ENCODE measurements at places on chromosomes 6 and 20.

DNA sequence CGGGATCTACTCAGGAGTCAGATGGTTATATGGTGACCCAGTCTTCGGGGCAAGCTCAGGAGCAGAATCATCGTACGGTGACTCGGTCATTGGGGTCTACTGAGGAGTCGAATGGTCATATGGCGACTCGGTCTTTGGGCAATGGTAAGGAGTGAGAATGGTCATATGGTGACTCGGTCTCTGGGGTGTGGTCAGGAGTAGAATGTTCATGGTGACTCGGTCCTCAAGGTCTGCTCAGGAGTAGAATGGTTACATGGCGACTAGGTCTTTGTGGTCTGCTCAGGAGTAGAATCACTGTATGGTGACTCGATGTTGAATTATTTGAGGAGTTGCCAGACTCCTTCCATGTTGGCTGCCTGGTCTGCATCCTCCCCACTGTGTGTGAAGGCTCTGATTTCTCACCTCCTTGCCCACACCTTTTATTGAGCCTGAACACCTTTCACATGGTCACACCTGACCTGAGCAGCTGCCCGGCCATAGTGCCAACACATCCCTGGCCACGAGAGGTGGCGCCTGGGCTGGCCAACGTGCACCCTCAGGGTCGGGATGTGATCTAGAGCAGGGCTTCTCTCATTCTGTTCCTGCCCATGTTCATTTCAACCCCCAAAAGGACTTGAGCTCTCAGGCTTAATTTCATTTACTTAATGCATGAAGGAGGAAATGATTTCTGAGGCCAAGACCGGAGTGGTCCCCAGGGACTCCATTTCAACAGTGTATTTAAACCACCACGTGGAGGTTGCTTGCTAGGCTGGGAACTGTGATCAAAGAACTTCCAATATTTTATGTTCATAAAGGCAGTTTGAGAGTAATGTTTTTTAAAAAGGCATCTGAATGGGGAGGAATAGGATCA, 119.5 kb downstream of the PHACTR3 start:
- no peak for DNase-seq

- DNase-seq = no peak
These were observed 67.5 kb downstream of the KCNQ5 start for GRCh38 chr6:72689107-72689954.

GRCh38 chr6:113825781-113826180, 31.4 kb upstream of the MARCKS start:
- no peak for DNase-seq

DNA sequence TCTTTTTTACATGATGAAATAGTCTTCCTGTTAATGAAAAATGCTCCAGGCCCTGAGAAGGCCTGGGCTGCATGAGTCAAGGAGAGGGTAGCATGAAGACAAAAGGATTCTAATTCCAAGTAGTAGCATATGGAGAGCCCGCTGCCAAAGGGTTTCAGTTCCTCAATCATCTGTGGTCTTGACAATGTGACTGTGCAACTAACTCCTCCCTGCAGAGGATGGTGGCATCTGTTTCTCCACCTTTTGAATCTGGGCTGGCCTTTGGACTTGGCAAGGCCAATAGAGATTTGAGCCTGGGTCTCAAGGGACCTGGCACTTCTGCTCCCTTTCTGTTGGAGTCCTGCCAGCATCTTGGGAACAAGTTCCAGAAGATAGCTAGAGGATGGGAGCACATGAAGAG, 35.1 kb upstream of the ANKEF1 start:
- DNase-seq = no peak

- DNase-seq = no peak
These were observed 24.8 kb downstream of the GLYATL3 start for GRCh38 chr6:49524541-49524940.

DNA sequence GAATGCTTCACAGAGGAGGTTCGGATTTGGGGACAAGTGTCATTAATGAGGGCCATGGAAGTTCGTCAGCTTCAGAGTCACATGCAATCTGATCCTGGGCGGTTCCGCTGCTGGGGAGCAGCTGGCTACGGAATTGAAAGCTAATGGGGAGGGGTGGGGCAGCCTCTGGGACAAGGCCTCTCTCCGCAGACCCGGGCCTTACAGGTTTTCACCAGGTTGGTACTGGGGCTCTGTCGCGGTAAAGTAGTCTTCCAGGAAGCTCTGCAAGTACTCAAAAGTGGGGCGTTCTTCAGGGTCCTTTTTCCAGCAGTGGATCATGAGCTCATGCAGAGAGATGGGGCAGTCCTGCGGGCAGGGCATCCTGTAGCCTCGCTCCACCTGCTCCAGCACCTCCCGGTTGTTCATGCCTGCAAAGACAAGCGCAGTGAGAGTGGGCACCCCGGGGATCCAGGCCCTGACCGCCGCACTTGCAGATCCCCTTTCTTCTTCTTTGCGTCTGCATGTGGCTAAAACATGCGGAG, 55.9 kb upstream of the TRAF3IP2 start:
- no peak for DNase-seq

DNA sequence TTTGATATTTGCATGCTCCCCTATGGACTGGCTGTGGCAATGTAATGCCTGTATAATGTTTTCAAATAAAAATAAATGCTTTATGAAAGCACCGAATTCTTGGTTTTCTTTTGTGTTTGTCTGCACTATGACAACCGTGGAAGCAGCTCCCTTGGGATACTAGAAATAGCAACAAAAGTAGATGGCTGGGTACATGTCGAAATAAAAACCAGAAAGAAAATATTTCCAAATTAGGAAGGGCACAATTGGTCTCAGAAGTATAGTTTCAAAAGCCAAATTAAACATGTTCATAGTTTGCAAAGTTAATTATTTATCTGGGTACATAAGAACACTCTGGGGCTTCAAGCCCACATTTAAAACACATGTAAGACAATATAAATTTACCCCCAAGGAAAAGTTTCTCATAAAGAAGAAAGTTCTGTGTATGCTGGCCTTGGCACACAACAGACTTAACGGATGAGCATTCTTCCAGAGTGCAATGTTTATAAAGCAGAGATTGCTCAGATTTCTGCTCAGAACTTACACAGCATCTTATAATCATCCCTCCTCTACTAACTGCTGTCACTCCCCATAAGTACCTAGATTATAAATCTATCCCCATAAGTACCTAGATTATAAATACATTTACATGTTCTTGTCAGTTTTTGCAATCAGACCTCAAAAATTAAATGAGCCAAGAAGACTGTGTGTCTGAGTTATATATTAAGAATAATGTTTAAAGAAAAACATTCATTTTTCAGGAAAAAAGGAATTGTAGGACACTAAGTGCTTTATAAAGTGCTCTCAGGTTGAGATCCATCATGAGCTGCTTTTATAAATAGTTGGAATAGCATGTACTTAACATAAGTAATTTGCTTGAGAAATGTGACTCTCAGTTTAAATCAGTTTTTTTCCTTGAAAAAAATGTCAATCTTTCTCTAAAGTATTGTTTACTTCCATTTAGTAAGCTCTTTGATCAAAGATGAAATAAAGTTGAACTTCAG, 230.2 kb upstream of the PLN start:
- no peak for DNase-seq

GRCh38 chr6:132780770-132781371, 17.6 kb downstream of the SLC18B1 start:
- DNase-seq = no peak

DNA sequence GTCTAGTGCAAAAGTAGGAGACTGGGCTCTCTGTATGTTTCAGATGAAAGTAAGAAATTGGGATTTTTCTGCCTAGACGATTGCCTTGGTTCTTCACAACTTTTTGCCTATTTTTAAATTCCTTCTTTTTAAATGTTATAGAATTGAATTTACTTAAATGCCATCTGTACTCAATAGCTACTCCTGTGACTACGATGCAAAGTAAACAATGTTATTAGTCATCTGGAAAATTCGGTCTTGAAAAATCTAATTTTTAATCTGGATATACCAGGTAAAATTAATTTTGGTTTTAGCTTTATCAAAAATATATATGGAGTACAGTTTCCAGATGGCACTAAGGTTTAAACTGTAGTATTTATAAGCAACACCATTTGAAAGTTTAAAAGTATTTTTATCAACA, 472.2 kb downstream of the UTRN start:
- no peak for DNase-seq

GRCh38 chr20:10951216-10951615, 277.4 kb upstream of the JAG1 start:
- DNase-seq = no peak

GRCh38 chr6:40743226-40743625, 156.1 kb upstream of the LRFN2 start:
- no peak for DNase-seq

GRCh38 chr20:34538671-34539123, 19.8 kb upstream of the MAP1LC3A start:
- DNase-seq = no peak

GRCh38 chr6:84882768-84883766, 118.7 kb upstream of the TBX18 start:
- no peak for DNase-seq

DNA sequence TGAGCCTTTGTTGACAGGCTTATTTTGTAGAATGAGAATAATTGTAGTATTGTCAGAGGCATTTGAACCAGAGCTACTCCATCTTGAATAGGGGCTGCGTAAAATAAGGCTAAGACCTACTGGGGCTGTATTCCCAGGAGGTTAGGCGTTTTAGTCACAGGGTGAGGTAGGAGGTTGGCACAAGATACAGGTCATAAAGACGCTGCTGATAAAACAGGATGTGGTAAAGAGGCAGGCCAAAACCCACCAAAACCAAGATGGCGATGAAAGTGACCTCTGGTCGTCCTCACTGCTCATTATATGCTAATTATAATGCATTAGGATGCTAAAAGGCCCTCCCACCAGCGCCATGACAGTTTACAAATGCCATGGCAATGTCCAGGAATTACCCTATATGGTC, 82.7 kb downstream of the PFDN4 start:
- no peak for DNase-seq

DNA sequence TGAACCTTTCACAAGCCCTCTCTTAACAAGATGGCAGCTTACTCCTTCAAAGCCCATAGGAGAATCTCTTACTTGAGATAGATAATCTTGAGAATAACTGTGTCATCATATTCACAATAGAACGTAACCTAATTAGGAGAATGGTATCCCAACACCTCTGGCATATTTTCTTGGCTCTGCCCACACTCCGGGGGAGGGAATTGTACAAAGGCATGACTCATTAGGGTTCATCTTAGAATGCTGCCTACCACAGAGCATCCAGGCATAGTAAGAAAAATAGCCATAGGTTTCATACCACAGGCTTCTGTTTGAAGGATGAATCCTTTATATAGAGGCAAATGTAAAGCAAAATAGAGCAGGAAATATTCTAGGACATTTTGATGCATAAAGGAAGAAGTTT, 1100.6 kb upstream of the CITED2 start:
- no peak for DNase-seq

GRCh38 chr6:149235130-149235561, 82.4 kb upstream of the TAB2 start:
- no peak for DNase-seq

GRCh38 chr6:57207141-57207540, 15.0 kb downstream of the RAB23 start:
- DNase-seq = no peak

DNA sequence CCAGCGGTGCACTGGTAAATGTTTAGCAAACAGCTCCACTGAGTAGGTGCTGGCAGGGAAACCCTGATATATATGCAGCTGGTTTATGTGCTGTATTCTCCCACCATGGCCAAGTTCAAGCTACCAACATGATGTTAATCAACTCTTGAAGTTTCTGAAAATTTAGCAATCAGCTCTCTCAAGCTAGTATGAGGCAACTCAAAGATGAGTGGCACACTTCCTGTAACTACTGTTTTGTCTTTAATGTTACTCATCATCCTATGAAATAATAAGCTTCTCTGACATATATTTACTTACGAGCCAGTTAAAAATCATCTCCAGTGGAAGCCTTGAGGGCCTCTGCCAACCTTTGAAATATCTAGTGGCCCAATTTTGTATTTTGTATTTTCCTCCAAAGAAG, 54.7 kb downstream of the TRMT6 start:
- DNase-seq = no peak

DNA sequence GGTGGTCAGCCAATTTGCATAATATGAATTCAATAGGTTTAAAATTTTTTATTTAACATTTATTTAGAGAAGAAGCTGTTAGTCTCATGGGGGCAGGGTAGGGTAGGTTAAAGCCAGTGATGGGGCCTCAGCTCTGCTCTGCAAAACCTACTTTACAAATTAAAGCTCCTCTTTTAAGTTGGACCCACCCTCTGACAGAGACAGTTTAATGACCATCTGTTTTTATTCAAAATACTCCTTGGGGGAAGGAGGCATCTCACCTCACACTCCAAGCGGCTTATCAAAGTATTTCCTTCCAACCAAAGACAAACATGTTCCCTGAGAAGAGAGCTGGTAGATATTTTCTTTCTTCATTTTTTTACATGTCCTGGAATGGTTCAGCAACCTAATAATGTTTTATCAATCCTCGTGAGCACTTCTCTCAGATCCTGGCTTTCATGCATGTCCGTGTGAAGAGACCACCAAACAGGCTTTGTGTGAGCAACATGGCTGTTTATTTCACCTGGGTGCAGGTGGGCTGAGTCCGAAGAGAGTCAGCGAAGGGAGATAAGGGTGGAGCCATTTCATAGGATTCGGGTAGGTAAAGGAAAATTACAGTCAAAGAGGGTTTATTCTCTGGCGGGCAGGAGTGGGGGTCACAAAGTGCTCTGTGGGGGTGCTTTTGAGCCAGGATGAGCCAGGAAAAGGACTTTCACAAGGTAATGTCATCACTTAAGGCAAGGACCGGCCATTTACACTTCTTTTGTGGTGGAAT, 184.7 kb downstream of the GJA1 start:
- DNase-seq = no peak

- no peak for DNase-seq
These were observed 5.5 kb downstream of the CST1 start for GRCh38 chr20:23745247-23745646.

DNA sequence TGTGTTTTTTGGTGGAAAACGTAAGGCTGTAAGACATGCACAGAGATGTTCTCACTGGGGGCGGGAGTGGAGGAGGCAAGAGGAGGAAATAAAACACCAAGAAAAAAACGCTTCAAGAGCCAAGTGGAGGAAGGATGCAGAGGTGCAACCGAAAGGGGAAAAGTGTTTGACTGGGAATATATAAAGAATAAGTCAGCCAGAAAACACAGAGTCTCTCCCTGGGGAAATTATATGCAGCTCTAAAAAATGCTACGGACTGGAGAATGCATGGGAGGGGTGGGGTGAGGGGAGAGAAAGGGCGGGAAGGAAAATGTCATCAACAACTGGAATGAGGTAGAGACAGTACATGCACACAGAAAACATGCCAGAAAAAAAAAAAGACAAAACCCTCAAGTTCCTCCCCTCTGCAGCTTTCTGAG, 133.5 kb downstream of the SCML4 start:
- no peak for DNase-seq

- no peak for DNase-seq
These were observed 113.6 kb downstream of the HDGFL1 start for GRCh38 chr6:22682979-22683378.

DNA sequence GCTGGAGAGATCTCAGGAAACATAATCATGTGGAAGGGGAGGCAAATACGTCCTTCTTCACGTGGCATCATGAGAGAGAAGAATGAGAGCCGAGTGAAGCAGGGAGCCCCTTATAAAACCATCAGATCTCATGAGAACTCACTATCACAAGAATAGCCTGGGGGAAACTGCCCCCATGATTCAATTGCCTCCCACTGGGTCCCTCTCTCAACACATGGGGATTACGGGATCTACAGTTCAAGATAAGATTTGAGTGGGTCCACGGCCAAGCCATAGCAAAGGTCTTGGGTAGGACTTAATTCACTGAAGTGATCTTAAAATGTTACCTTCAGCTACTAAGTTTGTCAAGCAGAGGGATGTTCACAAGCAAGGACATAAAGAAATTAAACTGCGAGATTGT, 162.2 kb downstream of the ADGRG6 start:
- no peak for DNase-seq
